ENCODE measurements at places on chromosomes 6 and 20. TPM values are rescaled to one million over a fixed set of nuclear protein-coding genes. Genes with fewer than 3 reads are reported as not detected.

Gene TRIM15
- not detected for total RNA-seq

Gene ARID1B
- 149 TPM for total RNA-seq

Gene RIPOR2
- total RNA-seq: 296 TPM

DNA sequence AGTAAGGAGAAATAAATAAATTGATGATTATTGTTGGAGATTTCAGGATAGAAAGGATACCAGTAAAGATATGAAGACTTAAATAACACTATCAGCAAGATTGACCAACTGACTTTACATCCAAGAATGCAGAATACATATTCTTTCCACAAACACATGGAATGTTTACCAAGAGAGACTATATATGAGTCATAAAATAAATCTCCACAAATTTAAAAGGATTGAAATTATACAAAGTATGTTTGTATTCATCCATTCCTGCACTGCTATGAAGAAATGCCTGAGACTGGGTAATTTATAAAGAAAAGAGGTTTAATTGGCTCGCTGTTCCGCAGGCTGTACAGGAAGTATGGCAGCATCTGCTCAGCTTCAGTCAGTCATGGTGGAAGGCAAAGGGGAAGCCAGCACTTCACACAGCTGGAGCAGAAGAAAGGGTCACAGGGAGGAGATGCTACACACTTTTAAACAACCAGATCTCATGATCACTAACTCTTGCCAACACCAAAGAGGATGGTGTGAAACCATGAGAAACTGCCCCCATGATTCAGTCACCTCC, 56.7 kb upstream of the TNFRSF21 start:
- H3K27ac ChIP-seq: no peak overlapping the region
- no peak for DNase-seq
- H3K4me1 ChIP-seq: no peaks in the 10 kb centered on the region
- no peaks in the 10 kb centered on the region for H3K36me3 ChIP-seq

DNA sequence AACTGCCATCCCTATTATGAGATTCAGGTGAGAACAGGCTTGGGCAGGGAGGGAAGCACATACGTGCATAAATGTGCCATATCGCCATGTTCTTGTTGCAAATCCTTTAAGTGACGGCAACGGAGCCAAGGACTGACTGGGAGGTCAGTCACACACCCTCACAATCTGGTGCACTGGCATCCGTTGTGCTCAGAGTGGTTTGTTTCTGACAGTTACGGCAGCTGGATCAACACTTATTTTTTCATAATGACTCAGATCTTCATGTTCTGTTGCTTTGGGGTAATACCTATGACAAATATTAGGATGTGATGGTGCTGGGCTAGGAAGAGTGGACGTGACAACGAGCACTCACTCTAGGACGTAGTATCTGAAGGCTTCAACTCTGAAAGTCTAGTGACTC, 56.2 kb upstream of the PREP start:
- peaks cover 14% of the 10 kb centered on the region for H3K4me1 ChIP-seq
- no peaks in the 10 kb centered on the region for H3K36me3 ChIP-seq
- peak overlapping the region; percentile 79 for H3K4me3 ChIP-seq
- H3K27ac ChIP-seq: peak overlapping the region; percentile 43
- DNase-seq: no peak

Gene TXLNB
- 0.42 TPM for total RNA-seq

Measured in T-helper 17 cell (primary cell).